ENCODE measurements at places on chromosomes 4 and X.

GRCh38 chr4:95539106-95539505 lies 9.7 kb downstream of the UNC5C start:
- DNase-seq, result no peak

GRCh38 chr4:78190068-78190467 lies 132.9 kb downstream of the FRAS1 start:
- no peak for DNase-seq

- DNase-seq, result no peak
These were observed 52.0 kb upstream of the HS3ST1 start for GRCh38 chr4:11480683-11481082.

GRCh38 chrX:104445591-104445990 lies 120.4 kb upstream of the IL1RAPL2 start:
- no peak for DNase-seq

DNA sequence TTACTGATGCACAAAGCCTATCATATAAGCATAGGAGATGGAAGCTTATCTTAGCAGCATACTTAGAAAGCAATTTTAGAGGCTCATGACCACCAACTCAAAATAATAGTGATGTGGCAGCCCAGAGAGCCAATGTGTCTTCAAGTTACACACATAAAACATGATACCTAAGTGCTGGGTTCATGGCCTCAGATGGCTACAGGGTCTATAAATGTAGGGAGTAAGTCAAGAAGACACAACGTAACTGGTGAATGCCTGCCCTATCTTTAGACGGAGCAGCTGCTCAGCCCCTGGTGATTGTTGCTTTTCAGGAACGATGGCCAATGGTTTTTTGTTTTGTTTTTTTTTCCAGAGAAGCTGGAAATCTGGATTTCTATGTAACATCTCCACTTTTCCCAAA lies 42.8 kb downstream of the RNF150 start:
- no peak for DNase-seq

- DNase-seq, result no peak
These were observed 233.9 kb upstream of the CXXC4 start for GRCh38 chr4:104728380-104729122.

- no peak for DNase-seq
These were observed 19.6 kb downstream of the SPANXA2 start for GRCh38 chrX:141609111-141609510.

- DNase-seq, result peak; percentile 9
These were observed 75.1 kb upstream of the USP9X start for GRCh38 chrX:41009850-41010846.

DNA sequence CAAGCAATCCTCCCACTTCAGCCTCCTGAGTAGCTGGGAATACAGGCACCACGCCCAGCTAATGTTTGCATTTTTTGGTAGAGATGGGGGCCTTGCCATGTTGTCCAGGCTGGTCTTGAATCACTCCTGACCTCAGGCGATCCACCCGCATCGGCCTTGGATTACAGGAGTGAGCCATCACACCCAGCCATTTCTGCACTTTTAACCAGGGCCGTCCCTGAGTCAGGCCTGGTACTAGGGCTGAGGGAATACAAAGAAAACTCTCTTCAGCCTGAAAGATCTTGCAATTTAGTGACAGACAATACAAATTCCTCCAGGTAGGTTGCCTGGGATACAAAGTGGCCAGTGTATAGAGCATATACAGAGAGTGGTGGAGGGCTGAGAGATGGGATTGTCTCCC lies 65.8 kb downstream of the BCOR start:
- DNase-seq, result no peak

DNA sequence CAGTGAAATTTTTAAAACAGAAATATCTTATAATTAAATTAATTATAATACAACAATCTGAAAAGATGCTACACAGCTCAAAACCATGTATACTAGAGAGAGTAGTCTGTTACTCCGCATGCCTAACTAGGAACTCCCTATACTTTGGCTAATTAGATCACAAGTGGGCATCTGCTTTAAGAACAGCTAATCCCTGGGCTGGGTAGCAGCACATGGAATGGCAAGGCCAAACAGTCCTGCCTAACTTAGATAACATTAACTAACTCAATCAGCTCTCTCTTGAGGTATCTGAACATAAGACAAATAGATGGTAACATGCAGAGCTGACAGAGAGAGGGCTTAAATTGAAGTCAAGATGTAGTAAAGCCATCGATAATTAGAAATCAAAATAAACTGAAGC lies 9.9 kb downstream of the CHIC2 start:
- DNase-seq, result no peak

GRCh38 chrX:69162361-69162865 lies 2.8 kb downstream of the PJA1 start:
- no peak for DNase-seq

- DNase-seq, result no peak
These were observed 6.7 kb upstream of the IRAK1 start for GRCh38 chrX:154026136-154027021.

DNA sequence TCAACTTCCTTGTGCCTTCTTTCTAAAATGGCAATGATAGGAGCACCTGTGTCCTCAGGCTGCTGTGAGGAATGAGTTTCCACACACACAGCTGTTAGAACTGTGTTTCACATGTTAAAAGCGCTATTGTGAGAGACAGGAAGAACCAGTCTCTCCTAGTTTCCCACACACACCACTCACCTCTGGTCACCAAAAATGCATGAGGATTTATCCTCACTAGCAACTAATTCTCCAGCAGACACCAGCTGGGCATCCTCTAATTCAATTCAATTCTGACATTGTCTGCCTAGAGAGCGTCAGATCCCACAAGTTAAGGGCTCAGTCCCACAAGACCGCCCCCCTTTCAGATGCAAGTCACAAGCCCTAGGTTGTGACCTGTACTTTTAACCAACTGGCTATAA lies 29.0 kb upstream of the SLC2A9 start:
- no peak for DNase-seq

DNA sequence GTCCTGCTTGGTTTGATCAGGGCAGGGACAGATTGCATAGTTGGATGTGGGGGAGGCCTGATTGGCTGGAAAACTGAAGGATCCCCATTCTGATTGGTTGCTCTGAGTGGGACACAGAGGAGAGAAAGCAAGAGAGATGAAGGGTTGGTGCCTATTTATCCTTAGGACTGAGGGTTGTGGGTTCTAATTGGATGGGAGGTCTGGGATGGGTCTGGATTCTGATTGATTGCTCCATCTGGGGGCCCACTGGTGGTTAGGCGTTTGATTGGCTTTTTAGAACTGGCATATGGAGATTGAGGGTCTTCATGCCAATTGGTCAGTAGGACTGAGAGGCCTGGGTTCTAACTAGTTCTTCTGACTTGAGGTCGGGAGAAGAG lies 644 bp upstream of the EBP start:
- DNase-seq, result no peak

DNA sequence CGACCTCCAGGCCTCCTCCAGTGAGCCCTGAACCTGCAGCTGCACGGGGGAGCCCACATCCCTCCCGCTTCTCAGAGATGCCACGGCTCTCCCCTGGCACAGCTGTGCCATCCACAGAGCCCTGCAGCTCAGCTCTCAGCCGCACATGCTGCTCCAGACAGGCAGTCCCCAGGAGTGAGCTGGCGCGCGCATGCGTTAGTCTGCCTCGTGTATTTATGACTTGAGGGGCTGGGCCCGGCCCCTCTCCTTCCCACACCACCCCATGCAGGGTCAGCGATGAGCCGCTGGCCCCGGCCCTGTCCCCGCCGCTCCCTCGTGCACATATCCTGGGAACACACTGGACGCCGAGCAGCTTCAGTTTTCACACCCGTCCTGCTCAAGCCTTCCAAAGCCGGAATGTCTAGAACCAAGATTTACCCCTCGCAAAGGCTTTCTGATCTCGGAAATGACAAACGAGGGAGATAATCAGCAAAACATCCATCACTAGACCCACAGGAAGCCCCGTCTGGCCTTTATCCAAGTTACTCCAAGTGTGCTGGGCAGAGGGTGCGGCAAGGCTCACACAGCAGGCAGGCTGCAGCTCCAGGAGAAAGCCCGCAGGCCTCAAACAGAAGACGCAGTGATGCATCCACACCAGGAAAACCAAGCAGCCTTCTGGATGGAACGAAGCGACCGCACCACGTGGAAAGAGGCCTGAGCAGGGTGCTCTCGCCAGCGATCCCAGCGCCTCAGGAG lies 24.3 kb downstream of the GAK start:
- no peak for DNase-seq

- no peak for DNase-seq
These were observed 30.6 kb upstream of the SCML1 start for GRCh38 chrX:17706676-17707075.

DNA sequence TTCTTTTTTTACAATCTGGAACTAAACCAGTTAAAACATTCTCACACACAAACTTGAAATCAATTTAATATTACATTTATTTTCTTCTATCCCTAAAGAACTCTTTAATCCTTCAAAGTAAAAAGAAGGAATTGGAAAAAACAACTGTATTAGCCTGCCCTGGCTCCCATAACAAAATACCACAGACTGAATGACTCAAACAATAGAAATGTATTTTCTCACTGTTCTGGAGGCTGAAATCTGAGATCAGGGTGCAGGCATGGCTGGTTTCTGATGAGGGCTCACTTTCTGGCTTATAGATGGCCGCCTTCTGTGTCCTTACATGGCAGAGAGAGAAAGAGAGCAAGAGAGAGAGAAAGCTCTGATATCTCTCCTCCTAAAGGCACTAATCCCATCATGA lies 149.4 kb downstream of the PDGFRA start:
- DNase-seq, result no peak

DNA sequence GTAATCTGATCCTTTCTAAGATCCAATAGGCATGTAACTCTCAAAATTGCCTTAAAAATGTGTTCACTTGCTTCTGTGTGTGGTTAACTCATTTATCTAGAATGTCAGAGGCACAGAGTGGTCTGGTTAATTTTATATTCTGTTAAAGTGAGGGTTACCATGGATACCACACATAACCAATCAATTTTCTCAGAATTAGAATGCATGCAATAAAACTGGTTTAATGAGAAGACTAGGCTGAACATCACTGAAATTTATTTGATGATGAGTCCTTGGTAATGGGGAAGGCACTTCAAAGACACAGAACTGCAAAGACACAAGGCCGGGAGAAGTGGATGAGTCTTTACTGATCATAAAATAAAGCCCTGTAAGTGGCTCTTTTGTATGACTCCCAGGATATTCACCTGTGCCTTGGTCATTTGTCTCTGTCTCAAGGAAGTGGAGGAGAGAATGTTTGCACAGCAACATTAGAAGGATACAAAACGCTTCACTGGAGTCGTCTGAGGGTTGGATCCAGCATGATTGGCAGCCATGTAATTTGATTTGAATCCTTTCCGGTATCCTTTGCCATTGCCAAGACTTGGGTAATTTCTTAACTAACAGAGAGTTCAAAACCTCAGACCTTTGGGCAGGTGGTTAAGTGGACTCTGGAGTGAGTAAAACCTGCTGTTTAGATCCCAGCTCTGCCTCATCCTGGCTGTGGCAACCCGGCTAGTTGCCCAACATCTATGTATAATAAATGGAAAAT lies 94.0 kb upstream of the RBPJ start:
- DNase-seq, result no peak

DNA sequence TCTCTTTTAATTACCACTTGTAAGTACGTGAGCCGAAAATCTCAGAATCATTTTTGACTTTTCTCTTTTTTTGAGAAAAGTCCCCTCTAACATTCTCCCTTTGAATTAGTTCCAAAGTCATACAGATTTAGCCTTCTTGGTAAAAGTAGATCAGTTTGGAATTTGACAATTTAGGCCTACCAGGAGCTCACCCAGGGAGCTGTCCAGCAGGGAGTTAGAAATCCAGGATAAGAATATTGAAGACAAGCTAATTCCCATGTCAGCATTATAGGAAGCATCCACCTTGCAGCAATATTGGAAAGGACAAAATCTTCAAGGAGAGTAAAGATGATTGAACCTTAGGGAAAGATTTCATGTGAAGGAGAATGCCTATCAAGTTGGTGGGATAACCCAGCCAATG lies 352.2 kb upstream of the CPEB2 start:
- no peak for DNase-seq

DNA sequence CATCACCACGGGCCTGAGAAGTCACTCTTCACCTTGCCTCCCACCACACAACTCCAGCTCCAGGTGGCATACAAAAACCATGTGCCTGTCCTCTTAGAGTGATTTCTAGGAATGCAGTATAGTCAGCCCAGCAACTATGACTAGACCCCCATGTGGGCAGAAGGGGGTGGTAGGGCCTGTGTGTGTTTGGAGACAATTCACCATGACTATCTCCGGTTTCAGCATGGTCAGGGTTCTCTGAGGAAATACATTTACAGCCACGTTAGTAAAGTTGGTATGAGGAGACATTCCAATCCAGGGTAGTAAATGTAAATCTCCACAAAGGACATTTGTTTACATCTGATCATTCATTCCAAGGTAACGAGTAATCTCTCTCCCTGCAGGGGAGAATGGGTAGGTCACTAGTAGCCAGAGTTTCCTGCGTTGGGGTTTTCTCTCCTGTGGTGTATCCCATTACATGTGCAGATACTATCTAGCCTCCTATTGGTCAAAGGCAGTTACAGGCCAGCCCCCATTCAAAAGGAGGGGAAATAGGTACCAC lies 4.2 kb upstream of the MTMR1 start:
- no peak for DNase-seq

DNA sequence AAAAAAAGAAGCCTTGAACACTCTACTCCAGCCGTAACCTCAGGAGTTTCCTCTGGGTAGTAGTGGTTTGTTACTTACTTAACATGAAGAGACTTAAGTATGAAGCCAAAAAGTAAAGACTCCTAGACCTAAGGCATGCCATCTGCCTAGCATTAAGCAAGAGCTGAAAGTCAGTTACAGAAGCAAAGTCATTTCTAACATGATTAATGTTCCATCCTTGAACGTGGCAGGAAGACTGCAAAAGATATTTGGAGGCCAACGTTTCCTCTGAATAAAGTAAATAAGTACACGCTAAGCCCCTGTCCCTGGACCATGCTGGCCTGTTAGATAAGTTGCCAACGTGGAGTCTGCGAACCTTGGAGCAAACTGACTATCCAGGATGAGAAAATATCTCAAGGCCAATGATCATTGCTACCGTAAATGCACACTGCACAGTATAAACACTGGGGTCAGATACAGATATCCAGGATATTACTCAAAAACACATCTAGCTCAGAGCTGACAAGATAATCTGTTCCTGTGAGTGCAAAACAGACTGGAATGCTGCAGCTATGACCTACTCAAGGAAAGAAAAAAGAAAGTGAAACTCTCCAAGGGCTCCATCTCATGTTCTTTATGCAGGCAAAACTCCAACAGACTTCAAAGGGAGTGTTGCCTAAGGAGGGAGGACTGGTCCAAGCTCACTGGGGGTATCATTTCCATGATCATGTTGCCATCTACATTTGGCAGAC lies 255.8 kb downstream of the COL25A1 start:
- DNase-seq, result no peak

- DNase-seq, result no peak
These were observed 129.3 kb upstream of the SLIT2 start for GRCh38 chr4:20122198-20122988.

Data from effector memory CD8-positive, alpha-beta T cell (primary cell).